ENCODE measurements at places on chromosomes 6 and 20.

DNA sequence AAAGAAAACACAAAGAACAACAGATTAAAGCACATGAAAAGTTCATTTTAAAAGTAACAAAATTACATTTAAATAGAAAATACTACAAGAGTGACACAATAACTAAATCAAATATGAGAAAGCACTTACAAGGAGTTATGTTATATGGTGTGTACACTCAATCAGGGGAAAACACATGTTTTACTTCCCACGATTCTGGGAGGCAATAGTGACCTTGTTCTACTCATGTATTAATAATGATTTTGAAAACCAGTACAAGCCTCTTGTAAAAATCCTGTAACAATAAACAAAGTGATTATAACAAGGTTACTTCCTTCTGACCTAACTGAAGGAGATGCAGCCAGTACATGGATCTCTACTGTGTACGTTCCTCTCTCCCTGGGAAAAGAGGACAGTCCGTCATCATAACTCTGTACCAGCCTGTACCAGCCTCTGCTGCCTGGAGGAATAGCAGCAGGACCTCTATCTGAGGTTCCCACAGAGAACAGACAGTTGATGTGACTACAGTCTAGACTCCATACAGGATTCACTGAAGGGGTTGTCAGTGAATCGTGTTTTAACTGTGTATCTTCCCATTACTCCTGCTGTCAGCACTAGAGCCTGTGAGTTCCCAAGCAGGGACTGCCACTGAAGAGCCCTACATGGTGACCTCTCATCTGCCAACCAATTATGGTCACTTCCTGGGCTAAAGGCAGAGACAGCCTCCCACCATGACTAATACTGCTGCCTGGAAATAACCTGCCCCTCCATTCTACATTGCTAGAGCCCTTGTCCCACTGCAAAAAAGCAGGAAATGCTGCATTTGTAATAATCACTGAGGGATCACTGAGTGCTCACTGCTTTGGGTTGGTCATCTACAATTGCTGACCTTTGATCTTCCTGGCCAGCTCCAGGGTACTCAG is 149.7 kb downstream of the KIF16B start:
- no peak for DNase-seq

DNA sequence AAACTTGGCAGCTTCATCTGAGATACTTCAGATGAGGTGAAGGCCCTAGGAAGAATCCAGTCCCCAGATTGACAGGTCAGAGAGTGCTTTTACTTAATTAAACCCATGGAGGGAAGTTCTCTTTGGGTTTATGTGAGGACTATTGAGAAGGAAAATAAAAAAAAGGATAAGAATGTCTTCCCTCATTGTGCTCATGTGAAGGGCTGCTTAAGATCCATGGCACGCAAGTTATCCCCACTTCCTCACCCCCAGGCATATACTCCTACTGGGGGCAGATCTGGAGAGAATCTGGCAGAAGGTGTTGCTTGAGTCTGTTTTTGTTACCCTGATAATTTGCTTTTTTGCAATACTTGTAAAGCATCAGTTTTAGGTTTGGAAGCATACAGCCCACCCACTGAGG is 322.9 kb upstream of the TFAP2D start:
- DNase-seq: no peak

DNA sequence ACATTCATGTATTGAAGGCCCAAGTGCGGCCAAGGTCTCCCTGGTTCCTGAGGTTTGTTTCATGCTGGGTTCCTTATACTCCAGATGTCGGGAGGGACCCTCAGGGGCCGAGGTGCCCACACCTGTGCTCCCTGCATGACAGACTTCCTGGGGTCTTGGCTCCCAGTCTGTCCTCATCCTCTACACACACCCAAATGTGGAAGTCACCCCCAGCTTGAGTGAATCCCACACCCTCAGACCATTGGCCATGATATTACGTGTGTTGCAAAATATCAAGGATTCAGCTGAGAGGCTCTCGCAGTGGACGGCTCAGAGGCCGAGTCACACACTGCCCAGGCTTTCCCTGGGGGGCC is 82.2 kb upstream of the DUSP22 start:
- no peak for DNase-seq

- DNase-seq: no peak
Observed at GRCh38 chr20:49567421-49568277, at the start of gene PTGIS. PTGIS (minus strand) TSS chr20:49568137; CDS start chr20:49568116, 21 bp downstream.

- DNase-seq: no peak
Observed at GRCh38 chr6:26016245-26016962, 53.8 kb downstream of the TRIM38 start.

DNA sequence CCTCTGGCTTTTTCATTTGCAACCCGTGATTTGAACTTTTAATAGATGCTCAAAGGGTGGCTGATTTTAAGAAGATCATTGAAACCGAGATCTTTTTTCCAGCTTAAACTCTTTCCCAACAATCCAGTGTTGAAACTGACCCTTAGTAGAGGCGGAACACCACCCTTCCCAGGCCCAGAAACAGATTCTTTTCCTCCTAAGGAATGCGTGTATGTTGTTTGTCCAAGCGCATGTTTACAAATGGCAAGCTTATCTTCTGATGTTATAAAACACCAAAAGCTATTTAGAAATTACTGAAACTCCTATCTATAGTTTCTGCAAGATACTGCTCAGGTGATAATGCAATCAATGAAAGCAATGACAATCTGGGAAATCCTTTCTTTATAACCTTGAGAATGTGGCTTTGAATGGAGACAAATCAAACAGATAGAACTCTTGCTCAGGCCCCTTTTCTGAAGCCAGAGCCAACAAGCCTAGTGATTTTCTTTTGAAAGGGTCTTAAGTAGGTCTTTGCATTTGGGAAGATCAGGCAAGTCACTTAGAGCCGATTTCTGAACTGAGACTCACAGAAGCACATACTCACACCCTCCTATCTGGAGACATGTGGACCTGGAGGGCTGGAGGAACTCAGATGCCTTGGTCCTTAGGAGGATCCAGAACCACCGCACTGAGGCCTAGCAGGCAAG is 9.1 kb downstream of the BANF2 start:
- no peak for DNase-seq

DNA sequence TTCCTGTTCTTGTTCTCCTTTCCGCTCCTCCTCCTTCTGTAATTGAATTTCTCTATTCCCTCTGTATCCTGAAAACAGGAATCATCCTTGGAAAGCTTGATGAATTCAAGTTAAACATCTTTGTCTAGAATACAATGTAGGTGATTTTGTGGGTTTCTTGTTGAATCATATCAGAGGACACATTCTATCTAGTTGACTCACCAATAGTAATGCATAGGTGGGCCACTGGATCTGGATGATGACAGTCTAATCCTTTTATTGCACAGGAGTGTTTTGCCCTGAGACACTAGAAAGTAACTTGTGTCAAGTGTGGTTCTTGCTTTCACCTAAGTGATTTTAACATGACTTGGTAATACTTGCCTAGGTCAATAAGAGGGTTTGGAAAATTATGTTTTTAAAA is 164.3 kb downstream of the RFPL4B start:
- no peak for DNase-seq
